ENCODE measurements at places on chromosomes 6 and 20.
A peak's percentile ranks its signal among the peaks of the same experiment; 100 is the strongest.

DNA sequence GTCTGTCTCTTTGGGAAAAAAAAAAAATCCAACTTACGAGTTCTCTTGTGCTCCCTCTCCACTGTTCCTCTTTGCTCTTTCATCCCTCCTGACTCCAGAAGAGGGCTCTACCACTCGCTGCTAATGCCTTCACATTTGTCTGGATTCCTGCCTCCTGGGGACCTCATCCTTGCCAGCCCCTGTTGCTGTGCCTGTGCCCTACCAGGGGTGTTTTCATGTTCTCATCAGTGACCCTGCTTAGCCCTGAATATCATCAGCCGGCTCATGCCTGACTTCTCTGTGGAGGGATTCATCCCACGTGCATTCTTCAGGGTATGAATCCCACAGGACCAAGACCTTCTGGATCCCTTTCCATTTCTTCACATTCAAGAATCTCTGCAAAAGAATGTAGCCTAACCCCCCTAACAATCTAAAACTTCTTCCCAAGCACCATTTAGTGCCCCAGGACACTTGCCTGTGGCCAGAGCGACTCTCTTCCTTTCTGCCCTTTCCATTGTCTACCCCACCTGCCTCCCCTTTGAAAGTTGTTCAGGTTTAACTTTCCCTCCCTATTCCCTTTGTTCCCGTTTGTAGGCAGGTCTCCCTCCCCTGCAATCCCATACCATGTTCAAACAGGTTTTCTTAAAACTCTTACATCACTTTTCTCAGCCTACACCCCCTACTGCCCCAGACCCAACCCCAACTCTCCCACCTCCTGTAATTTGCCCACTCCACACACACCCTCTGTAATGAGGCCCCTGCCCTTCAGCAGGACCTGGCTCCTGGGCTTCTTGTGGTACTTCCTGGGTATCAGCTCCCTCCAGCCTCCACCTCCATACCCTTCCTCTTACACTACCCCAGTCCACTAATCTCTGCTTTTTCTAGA, 50.2 kb downstream of the RREB1 start:
- DNase-seq: no peak

DNA sequence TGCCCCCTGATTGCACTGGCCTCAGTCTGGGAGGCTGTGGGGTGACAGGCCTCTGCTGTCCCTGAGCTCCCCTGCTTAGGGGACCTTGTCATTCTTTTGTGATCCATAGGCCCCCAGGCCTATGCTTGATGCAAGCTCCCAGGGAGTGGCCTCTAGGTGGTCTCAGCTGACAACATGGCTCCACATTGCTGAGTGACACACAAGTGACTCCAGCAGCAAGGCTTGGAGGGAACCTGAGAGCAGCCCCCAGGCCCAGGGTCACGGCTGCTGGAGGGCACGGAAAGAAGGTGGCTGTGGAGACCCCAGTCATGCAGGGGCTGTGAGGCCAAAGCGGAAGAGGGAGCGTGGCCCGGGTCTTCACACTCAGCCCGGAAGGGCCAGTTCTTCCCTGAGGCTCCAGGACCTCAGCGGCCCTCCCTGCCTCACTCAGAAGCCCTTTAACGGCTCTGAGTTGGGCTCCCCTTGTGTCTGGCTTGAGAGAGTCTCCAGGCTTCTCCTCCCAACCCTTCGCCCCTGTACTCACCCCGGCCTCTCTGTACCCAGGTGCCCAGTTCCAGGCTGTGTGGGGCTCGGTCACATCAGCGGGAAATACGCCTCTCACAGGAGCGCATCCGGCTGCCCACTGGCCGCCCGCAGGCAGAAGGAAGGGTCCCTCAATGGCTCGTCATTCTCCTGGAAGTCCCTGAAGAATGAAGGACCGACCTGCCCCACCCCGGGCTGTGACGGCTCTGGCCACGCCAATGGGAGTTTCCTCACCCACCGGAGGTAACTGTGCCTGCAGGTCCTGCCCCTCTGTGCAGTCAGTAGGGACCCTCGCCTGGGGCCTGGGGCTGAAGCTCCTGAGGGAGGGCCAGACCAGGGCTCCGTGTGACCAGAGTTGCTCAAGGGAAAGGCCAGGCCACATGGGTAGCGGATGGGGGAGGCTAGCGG, 23.7 kb upstream of the PCMTD2 start:
- DNase-seq: no peak

- DNase-seq: no peak
Measured at GRCh38 chr20:46639587-46639986, 11.7 kb downstream of the SLC13A3 start.

GRCh38 chr6:165922309-165922794, 245.3 kb downstream of the TBXT start:
- DNase-seq: no peak

DNA sequence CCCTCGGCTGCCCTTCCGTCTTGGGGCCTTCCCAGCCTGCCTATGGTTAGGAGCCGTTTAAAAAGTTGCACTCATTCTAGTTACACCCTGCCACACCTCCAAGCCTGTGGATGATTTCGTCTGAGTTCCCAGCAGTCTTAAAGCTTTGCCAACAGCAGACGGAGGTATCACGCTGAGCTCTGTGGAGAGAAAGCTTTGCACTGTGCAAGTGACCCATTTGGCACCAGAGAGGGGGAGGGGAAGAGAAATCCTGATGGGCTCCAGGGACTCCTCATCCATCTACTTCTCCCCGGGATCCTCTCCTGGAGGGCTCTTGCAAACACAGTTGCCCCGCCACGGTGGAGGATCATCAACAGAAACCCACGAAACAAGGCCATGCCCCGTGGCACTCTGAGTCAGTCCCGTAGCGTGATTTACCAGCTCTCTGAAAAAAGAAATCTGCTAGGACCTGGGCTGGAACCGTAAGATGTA, 98.8 kb upstream of the CITED2 start:
- DNase-seq: no peak

DNA sequence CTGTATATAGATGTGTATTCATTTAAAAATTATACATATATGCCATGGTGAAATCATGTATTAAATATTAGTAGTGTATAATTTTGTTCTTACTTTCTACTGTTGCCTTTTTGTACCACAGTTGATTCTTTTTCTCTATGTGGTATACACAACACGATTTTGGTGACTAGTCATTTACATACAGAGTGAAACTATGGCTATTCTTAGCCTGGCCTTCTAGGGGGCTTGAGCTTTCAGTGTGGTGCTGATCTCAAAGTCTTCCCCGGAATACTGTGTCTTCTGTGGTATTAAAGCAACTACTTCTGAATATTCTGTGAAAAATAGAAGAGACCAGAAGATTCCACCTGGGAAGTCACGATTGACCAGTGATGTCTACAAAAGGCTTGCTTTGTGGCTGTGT, 301.9 kb downstream of the UTRN start:
- DNase-seq: no peak

DNA sequence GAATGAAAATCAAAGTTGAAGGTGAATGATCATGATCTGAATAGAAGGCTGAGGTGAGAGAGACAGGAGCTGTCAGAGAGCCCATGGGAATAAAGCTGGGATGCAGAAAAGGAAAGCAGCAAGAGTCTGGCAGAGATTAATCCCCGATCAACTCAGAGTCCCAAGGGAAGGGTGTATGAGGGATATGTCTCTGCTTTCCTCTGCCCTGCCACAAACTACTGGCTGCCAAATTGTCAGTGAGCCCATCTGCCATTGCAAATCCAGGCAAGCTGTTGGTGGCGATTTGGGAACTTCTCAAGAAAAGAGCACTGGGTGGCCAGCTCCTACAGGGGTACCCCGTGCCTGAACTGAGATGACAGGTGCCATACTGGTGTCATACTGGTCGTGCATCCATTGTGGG, 705.5 kb upstream of the MAN1A1 start:
- no peak for DNase-seq

- no peak for DNase-seq
Measured at GRCh38 chr6:163347021-163347446, 67.5 kb upstream of the QKI start.

- DNase-seq: no peak
Measured at GRCh38 chr6:47344022-47344421, 34.3 kb upstream of the TNFRSF21 start.

GRCh38 chr6:116894669-116895068, 17.6 kb downstream of the RFX6 start:
- DNase-seq: no peak

DNA sequence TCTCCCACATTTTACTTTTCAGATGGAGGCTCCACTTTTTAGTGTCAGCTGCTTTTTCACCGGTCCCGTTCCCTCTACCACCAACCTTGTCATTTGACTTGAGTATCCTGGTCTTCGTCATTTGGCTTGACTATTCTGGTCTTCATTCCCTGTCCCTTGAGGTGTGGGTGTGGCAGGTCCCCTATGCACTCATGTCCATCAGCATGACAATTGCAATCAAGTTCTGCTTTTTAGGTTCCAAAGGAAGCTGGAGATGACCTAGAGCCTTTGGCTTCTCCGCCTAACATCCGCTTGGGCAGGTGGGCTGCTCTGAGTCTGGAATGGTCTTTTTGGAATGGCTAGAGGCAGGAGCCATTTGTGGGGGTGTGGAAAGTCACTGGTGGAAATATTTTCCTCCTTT, 99.8 kb upstream of the MLN start:
- DNase-seq: no peak

DNA sequence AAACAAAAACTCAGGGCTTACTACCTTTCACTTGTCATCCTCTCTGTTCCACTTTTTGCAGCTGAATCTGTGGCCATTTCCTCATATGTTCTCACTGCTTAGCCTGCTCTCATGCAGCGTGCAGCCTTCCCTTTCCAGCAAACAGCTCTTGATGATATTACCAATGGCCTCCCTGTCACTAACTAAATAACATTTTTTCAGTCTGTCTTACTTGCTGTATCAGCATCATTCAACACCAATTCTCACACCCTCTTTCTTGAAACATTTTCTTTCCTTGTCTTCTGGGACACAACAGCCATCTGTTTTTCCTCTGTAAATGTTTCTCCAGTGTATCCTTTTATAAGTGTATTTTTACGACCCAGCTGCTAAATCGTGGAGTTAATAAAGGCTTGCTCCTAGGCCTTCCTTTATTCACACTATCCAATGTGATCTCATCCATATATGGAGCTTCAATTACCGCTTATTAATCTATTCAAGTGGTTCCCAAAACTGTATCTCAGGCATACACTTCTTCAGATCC, 523.6 kb upstream of the RNF217 start:
- DNase-seq: no peak

GRCh38 chr6:74334722-74335121, 638.7 kb downstream of the CD109 start:
- DNase-seq: no peak

GRCh38 chr6:27119329-27119728, 128.2 kb upstream of the PRSS16 start:
- DNase-seq: no peak

DNA sequence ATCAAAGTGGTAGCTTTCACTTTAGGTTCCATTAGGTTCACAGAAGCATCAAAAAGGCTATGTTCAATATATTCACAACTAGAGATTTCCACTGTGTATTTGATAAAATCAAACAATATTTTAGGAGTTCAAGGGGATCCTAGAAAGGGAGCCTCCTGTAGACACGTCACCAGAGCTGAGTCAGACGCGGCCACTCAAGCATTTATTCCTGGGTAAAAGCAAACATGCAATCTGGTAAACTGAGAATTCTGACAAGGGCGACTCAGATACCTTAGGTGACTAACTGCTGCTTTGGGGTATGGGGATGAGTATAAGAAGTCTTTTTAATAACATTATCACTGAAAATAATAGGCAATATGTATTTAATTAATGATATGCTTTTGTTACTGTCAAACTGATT, 118.7 kb upstream of the HMGN3 start:
- no peak for DNase-seq

- DNase-seq: peak; percentile 78
Measured at GRCh38 chr6:167113935-167114910, 8.7 kb upstream of the CCR6 start.

GRCh38 chr6:162943369-162943768, 215.6 kb downstream of the PACRG start:
- DNase-seq: no peak

- DNase-seq: no peak
Measured at GRCh38 chr20:13259921-13260320, 38.8 kb downstream of the ISM1 start.

DNA sequence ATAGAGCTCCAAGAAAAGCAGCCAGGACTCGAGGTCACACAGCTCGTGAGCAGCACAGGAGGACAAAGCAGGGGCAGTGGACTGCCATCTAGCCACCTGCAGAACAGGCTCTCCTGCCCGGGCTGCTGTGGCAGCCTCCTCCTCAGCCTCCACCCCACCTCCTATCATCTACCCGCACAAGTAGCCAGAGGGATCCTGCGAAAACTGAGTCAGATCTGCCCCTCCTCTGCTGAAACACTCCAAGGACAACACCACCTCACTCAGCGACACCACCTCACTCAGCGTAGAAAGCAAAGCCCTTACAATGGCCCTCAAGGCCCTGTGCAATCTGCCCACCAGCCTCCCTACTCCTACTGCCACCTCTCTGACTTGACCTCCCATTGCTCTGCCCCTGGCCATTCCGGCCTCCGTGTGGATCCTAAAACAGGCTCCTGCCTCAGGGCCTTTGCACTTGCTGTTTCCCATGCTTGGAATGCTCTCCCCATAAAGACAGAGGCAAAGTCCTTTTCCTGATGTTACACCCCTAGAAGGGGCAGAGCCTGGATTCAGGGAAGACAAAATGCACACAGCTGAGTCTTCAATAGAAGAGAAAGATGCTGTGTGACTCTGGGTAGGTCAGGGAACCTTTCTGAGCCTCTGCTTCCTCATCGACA, 19.3 kb downstream of the PREX1 start:
- no peak for DNase-seq

DNA sequence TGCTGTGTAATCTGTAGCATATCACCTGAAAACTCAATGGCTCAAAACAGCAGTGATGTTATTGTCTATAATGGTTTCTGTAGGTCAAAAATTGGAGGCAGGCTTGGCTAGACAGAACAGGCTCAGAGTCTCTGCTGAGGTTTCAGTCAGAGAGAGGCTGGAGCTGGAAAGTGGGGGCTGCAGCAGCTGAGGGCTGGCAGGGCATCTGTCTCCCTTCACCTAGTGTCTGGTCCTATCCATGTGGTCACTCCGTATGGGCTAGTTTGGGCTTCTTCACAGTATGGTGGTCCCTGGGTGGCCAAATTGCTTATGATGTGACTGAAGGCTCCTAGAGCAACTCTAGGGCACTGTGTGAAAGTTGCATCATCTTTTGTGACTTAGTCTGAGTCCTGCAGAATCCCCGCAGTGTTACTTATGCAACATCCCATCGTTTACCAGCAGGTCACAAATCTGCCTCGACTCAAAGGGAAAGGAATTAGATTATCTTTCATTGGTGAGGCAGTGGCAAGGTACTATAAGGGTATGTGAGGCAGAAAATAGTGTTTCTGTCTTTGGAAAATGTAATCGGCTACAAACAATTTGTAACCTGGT, 497.0 kb downstream of the EPHA7 start:
- no peak for DNase-seq

- no peak for DNase-seq
Measured at GRCh38 chr6:1952740-1953360, 292.6 kb downstream of the GMDS start.
